T follicular helper cell (primary cell): ENCODE measurements at places on chromosomes 4 and X.

GRCh38 chrX:72142094-72142793 is 10.5 kb upstream of the RTL5 start:
- no peak for DNase-seq

GRCh38 chr4:15366721-15367120 is 61.1 kb upstream of the C1QTNF7 start:
- DNase-seq, result no peak

DNA sequence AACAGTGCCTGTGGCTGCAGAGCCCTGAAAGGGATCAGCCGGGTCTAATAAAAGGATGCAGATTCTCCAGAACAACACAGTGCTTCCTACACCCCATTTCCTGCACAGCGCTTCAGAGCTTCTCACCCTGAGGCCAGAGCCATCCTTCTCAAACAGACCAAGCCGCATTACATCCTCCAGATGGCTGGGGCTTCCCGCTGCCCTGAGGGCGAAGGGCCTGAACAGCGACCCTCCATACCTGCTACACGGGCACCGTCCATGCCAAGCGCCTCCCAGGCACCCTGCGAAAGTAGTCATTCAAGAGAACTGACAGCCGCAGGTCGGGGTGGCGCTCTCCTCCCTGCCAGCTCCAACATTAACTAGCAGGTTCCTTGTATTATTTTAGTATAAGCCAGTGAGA is 36.5 kb downstream of the ACOX3 start:
- DNase-seq, result no peak

GRCh38 chr4:25402521-25402920 is 25.5 kb downstream of the ANAPC4 start:
- DNase-seq, result no peak

GRCh38 chr4:7773401-7774180 is 166.1 kb downstream of the AFAP1 start:
- no peak for DNase-seq

DNA sequence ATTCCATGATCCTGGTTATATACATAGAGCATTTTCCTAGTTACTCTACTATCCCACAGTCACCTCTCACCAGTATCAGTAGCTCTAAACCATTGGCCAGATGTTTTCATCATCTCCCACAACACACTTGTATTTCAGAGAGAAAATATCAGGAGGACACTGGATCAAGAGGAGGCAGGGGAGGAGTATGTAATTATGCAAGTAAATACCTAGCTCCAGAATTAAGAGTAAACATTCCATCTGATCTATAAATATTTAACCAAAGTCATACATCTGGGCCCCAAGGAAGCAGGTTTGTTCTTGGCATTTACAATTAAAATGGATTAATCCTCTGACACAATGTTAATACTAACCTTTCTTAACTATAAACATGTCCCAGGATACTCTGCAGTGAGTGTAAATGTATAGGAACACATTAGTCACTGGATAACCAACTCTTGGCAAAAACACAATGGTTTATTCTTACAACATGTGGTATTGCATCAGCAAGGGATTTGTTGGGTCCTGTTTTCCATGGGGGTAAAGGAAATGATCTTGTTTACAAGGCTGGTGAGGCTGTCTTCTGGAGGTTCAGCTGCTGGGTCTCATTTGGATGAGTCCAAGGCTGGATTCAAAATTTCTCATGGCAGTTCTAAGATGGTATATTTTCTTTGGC is 170.1 kb downstream of the ATG4A start:
- no peak for DNase-seq

GRCh38 chr4:144611850-144612249 is 34.1 kb upstream of the HHIP start:
- DNase-seq, result no peak

GRCh38 chrX:141917801-141918200 is 14.1 kb downstream of the MAGEC1 start:
- DNase-seq, result no peak

GRCh38 chr4:166913926-166914325 is 320.4 kb downstream of the SPOCK3 start:
- no peak for DNase-seq

GRCh38 chrX:92247076-92247475 is 467.9 kb downstream of the PCDH11X start:
- DNase-seq, result no peak

DNA sequence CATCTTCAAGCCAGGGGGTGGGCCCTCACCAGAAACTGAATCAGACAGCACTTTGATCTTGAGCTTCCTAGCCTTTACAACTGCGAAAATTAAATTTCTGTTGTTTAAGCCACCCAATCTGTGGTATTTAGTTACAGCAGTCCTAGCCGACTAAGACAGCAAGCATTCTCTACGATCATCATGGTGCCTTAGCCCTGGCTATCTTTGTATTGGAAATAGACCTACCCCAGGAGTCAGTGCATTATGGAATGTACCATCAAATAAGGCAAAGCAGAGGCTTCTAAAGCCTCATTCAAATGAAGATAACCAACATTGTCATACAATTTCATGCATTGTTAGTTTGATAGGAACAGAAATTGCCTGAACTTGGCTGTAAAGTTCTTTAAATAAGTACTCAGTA is 75.0 kb downstream of the PARM1 start:
- no peak for DNase-seq

- no peak for DNase-seq
These were observed 33.6 kb downstream of the ELOVL6 start for GRCh38 chr4:110164856-110165255.

DNA sequence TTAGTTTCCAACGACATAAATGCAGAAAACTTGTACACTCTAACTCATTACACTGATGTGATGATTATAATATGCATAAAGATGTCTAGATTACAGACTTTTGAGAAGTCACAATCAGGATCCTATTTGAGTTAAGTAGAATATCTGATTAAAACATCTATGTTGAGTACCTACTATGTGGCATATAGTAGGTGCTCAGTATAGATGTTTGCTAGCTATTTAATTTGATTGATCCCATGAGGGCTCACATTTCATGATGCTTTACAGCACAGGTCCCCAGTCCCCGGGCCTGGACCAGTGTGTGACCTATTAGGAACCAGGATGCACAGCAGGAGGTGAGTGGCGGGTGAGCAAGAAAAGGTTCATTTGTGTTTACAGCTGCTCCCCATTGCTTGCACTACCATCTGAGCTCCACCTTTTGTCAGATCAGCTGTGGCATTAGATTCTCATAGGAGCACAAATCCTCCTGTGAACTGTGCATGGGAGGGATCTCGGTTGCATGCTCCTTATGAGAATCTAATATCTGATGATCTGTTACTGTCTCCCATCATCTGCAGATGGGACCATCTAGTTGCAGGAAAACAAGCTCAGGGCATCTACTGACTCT is 33.0 kb upstream of the CXCL8 start:
- DNase-seq, result no peak

DNA sequence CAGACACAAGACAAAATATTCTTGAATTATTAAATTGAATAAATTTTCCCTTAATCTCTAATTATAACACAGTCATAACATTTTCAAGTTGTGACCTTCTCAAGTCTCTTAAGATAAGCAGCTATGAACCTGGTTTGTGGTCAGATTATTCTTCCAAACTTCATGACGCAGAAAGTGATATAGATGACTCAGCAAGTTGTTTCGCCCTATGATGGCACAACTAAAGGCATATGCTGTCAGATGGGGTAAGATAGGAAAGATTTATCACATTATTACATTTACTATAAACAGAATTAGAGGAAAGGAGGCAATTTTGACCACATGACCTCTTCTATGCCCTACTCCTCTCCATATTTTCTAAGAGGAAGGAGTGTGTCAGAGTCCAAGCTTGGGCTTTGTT is 4.6 kb upstream of the DCAF12L2 start:
- no peak for DNase-seq

GRCh38 chr4:112312610-112313239 is 15.6 kb downstream of the ALPK1 start:
- no peak for DNase-seq

DNA sequence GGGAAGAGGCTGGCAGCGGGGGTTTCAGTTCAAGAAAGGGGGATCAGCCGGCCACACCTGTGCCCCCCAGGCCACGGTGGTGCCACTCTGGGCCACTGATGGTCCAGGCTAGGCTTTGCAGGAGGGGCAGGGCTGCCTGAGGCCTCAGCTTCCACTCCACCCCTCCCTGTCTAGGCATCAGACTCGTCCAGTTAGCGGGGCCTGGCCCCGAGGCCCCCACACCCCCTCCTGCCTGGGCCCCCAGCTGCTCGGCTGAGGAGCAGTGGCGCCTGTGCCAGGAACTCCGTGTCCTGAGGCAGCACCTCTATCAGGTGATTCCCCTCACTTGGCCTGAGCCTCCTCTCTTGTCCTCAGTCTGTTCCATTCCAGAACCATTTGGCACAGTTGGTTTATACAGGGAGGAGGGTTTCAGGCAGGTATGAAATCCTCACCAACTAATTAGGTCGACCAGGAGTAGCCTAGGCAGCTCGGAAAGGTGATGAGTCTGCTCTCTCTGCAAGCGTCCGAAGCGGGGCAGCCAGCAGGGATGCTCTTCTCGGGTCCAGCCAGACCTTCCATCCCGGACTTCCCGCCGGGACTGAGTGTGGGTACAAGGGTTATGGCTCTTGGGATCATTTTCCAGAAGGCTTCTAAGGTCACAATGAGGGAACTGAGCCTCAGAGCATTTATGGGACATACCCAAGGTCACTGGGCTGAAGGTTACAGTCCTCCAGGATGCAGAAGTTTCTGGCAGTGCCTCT is 2.1 kb downstream of the NSG1 start:
- no peak for DNase-seq

GRCh38 chrX:114619874-114620273 is 36.0 kb downstream of the HTR2C start:
- no peak for DNase-seq

- DNase-seq, result no peak
These were observed 64.1 kb downstream of the WWC2 start for GRCh38 chr4:183163135-183163534.

- DNase-seq, result no peak
These were observed 54.8 kb downstream of the PAGE2 start for GRCh38 chrX:55143621-55144020.
